D721Med (cell line): ENCODE measurements at places on chromosomes 7 and 10.
A peak's percentile ranks its signal among the peaks of the same experiment; 100 is the strongest.

- no peak for DNase-seq
Measured at GRCh38 chr10:116138897-116139296, 134.1 kb downstream of the GFRA1 start.

DNA sequence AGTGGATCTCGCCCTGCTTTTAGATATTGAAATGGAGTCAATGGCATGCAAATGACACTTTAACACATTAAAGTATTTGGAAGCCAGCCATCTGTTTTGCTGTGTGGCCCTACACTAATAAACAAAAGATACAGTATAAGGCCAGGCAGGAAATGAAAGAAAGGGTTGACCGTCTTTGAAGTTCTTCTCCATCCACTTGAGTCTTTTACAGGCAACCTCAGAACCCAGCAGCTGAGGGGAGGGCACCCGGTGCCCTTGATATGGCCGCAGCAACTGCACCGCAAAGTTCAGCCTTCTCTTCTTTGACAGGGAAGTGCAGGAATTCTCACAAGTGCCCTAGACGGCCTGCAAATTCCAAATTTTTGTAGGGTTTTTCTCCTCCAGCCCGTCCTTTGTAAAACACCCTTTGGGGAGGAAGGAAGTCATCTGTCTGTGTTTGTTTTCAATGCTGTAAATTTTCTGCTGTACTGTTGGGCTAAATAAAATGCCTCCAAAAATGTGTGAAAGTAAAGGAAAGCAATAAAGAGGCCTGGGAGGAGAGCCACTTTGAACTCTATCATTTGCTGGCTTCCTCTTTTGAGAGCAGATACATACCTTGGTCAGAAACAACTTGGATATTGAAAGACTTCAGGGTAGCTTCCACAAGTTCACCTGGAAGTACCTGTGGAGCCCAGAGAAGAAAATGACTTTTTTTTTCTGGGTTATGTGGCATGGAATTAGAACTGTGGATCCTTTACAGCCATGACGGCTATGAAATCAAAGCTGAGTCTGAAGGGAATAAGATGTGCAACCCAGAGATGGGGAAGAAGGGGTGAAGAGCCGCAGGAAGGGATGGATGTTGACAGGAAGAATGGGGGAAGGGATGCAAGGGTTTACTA is 3.6 kb downstream of the HOXA1 start:
- DNase-seq = no peak

DNA sequence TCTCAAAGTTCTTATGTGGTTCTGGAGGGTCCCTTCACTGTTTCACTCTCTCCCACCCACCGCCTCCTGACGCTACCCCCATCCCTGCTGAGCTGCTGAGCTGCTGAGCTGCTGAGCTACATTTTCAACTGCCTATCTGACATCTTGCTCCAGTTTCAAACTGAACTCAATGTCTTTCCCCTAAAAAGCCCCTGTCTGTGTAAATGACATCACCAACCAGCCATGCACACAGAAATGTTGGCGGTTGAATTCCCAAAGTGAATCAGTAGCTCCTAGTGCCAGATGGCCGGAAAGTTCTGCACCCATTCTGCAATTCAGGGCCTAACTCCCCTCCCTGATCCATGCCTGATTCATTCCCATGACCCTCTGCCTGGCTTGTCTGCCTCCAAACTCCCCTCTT is 71.2 kb downstream of the WNT2 start:
- DNase-seq = no peak

GRCh38 chr7:53351681-53352080 is 316.2 kb downstream of the POM121L12 start:
- no peak for DNase-seq

GRCh38 chr7:139661043-139661440 is 116.8 kb downstream of the HIPK2 start:
- no peak for DNase-seq

GRCh38 chr10:121378251-121378801 is 219.9 kb downstream of the FGFR2 start:
- no peak for DNase-seq

GRCh38 chr10:119670717-119671116 is 19.5 kb downstream of the BAG3 start:
- no peak for DNase-seq

GRCh38 chr10:13099144-13099665 is 758 bp upstream of the OPTN start:
- peak; percentile 34 for DNase-seq

DNA sequence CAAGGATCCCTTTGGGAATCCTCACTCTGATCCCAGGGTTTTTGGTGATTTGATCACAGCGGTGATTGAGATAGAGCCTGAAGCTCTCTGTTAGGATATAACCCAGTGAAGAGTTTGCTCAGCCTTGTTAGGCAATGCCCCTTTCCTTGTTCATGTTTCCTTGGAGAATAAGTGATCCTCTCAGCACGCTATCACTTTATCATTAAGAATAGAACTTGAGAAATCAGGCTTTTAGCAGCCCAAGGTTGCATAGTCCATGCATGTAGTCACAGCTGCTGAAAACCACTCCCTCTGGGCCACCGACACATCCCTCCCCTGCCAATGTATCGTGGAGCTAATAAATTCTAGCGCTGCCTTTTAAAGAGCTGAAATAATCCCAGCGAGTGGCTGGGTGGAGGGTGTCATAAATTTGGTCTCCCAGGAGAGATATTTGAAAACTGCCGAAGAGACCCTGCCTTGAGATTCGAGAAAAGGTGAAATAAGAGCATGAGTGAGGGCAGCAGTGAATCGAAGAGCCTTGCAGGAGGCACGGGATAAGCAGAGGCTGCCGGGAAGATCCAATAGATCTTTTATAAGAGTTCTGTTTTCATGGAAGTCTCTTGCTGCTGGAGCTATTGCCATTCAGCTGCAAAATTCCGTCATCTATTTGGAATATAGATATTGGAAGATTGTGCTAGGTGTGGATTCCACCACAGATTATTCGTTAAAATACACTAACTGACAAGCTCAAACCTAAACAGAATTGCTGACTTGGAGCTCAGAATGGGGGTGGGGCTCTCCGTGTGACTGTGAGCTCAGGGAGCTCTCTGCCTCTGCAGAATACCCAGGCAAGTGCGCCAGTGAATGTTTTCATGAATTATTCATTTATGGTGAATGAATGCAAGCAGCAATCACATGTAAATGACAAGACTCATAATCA is 249.8 kb downstream of the TRIL start:
- no peak for DNase-seq

DNA sequence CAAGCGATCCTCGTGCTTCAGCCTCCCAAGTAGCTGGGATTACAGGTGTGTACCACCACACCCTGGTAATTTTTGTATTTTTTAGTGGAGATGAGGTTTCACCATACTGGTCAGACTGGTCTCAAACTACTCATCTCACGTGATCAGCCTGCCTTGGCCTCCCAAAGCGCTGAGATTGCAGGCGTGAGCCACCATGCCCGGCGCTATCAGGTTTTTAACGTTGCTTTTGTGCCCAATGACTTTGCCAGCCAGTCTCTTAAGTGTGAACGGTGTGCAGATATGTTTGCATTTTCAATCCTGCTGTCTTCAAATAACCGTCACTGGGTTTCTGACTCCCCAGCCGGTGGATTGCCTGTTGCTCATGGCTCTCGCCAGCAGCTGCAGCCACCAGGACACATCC is 201.8 kb upstream of the PPP2R2D start:
- no peak for DNase-seq

GRCh38 chr7:55251911-55252310 is 113.2 kb upstream of the LANCL2 start:
- DNase-seq = no peak

- DNase-seq = no peak
Measured at GRCh38 chr7:11120068-11120664, 146.5 kb downstream of the PHF14 start.

DNA sequence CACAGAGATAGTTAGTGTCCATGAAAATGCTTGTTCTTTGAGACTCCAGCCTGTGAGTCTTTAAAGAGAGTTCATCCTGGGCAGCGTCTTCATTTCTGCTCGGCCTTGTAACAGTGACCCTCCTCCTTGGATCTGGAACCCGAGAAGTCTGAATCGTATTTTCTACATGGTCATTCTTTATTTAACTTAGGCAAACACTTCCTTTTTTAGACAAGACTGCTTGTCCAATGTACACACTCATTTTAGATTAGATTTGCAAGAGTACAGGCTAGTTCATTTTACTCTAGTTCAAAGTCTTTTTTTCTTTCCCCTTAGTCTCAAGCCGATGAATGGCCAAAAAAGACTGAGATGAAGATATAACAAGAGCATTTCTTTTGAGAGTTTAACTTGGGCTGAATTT is 133.5 kb downstream of the CHN2 start:
- no peak for DNase-seq

GRCh38 chr10:70648427-70648826 is 23.9 kb upstream of the ADAMTS14 start:
- no peak for DNase-seq

- no peak for DNase-seq
Measured at GRCh38 chr10:59098831-59099452, 77.5 kb upstream of the PHYHIPL start.

GRCh38 chr7:41744161-41744560 is 41.3 kb upstream of the INHBA start:
- no peak for DNase-seq

- no peak for DNase-seq
Measured at GRCh38 chr7:48274662-48275061, 103.4 kb downstream of the ABCA13 start.

DNA sequence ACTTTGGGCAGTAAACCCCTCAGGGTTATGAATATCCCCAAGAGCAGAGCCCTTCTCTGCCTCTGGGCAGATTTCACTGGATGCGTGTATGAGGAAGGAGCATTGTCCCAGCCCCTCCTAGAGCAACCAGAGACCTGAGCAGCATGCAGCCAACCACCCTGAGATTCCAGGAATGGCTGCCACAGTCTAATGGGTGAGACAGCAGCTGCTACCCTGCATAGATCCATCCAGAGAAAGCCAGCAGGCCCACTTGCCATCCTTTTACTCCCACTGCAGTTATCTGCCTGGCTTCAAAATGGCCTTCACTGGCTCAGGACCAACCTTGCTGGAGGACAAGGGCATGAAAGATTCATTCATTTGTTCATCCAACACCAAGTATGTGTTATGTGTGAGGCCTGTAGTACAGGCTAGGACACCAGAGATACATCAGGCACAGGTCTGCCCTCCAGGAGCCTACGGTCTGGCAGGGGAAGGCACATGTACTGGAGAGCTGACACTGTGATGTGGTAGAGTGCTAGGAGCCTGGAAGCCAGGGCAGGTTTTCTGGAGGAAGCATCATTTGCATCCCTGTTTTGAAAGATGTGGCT is 26.2 kb upstream of the C10orf105 start:
- DNase-seq = no peak

GRCh38 chr7:152522571-152523067 is 86.8 kb upstream of the KMT2C start:
- DNase-seq = no peak

GRCh38 chr7:138151731-138152577 is 75.7 kb downstream of the AKR1D1 start:
- DNase-seq = no peak

DNA sequence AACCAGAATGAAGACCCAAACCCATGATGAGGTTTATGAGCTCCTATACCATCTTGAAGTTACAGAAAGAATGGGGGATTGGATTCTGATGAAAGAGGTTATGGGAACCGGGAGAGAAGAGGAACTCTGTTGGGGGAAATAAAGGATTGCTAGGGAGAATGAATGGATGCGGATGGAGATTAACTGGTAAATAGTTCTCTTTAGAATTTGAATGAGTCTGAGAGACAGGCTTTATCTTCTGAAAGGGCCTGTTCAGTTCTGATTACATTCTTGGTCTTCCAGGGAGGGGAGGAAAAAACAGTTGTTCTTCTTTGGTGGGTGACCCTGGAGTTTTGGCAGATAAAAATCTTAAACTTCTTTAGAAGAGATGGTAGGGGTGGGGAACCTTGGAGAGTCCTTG is 13.9 kb downstream of the SUGCT start:
- no peak for DNase-seq

GRCh38 chr10:49168831-49169500 is 19.2 kb downstream of the TMEM273 start:
- DNase-seq = no peak

GRCh38 chr7:106277976-106278375 is 6.8 kb downstream of the NAMPT start:
- DNase-seq = no peak

DNA sequence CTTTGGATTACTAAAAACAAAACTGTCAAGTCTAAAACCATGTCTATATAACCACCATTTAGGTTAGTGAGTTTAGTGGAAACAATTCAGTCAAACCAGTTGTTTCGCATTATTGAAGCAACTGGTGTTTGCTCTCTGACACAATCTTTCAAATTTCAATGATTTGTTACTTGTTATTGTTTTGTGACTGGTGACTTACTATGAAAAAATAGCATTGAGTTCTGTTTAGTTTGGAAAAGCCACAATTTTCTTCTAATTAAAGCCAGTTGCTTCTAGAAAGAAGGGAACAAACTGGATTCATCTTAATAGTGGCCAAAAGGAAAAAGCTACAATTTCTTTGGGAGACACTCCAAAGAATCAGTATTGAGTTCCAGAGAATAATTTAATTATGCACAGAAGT is 30.4 kb downstream of the LAMB4 start:
- no peak for DNase-seq

DNA sequence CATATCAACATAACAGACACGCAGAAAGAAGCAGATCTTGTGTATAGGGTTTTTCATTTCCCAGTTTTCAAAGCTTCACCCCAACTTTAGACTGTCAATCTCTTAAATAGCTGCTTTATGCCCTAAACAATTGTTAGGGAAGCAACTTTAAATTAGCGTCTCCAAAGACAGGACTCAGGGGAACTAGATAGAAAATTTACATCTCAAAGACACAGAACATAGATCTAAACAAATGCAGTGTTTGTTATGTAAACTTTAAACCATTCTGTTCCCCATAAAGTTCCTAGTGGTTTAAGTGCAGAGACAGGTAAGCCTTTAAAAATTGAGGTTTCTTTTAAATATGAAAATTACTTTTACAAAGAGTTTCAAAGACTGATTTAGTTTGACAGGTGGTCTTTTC is 379.2 kb upstream of the GHITM start:
- no peak for DNase-seq

DNA sequence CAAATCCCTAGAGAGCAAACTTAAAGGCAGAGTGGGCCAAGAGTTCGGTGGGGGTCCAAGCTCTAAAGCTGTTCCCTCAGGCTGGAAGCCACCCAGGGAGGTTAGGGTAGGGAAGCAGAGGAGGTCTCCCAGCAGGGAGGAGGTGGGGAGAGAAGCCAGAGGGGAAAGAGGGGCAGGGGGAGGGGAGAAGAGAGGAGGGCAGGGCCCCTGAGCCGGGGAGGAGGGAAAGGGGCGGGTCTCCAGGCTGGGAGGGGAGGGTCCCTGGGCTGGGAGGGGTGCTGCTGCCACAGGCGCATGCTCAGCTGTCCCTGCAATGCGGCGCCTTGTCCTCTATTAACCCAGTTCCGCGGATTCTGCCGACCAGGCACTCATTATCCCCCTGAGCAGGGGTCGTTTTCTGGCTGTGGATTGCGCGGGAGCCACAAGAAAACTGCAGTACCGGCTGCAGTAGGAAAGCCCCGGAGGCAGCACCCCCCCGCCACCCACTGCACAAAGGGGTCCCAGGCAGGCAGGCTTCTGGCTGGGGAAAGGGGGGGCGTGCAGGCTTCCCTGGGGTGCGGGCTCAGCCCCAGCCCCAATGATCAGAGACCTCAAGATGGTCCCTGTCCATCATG is 49.3 kb downstream of the CAMK2B start:
- no peak for DNase-seq

GRCh38 chr7:107936312-107936711 is 45.3 kb downstream of the DLD start:
- no peak for DNase-seq
